NCI-H2029 (cell line): ENCODE measurements at places on chromosomes 1 and 21.

DNA sequence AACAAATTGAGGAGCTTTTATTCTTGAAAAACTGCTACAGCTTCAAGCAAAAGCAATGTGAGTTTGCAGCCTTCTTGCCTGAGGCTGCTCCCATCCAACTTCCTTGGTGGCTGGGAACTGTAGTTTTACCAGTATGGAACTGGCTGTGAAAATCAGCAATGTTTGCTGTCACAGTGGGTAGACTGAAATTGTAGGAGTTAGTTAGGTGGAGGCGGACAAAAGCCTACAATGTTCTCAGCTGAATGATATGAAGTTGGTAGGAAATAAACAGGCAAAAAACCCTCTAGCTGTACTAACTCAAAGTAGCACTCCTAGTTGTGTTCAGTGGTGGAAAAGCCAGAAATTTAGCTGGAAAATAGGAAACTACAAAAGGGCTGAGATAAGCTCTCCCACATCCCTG, 18.5 kb downstream of the HAX1 start:
- DNase-seq = no peak

DNA sequence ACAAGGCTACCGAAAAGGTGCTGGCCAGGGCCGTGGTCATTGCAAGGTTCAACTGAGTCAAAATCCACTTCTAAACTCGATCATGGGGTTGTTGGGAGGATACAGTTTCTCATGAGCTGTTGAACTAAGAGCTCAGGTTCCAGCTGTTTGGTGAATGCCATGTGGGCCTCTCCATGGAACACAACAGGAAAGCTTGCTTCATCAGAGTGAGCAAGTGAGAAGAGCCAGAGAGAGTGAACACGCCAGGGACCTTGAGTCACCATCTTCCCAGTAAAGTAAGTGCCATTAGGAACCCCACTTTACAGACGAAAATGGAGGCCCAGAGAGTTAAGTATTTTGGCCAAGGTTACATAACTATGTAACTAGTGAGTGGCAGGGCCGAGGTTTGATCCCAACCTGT, 475.1 kb upstream of the VAMP3 start:
- no peak for DNase-seq

DNA sequence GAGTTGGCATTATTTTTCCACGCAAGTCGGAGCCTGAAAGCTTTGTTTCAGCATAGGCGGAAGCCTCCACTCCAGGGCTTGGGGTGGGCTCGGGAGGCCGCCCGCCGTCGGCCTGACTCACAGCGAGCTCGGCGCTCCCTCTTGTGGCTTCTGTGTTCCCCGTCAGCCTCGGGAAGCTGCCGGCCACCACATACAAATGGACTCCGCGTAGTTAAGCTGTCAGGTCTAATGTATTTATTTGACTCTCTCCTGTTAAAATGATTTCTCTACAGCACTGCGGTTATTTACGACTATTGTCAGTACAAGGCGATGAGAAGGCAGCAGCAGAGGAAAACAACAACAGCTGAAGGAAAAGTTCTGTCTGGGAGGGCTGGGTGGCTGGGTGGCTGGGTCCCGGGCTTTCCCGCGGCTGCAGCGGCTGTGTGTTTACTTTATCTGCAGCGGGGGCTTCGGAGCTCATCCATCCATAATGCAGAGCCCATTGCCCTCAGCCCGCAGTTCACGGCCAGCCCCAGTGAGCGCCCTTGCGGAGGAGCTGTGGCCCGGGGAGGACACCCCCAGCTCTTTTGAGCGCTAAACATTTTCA, 375.7 kb upstream of the CAMK1G start:
- DNase-seq = peak; percentile 5

DNA sequence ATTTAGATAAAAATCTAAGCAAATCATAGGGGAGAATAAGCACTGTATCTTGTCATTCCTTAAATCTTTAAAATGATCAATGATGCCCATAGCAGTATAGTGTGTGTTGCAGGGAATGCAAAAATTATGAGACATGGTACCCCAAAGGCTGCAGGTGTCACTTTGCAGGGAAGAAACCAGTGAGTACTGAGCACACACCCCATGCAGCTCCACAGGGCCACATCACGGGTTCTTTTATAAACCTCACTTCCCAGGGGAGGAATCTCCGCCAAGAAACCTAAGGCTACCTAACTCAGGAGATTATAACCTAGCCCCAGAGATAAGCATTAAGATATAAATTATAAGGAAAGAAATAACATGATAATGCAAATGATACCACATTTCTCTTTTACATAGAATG, 115.6 kb downstream of the APP start:
- DNase-seq = no peak

DNA sequence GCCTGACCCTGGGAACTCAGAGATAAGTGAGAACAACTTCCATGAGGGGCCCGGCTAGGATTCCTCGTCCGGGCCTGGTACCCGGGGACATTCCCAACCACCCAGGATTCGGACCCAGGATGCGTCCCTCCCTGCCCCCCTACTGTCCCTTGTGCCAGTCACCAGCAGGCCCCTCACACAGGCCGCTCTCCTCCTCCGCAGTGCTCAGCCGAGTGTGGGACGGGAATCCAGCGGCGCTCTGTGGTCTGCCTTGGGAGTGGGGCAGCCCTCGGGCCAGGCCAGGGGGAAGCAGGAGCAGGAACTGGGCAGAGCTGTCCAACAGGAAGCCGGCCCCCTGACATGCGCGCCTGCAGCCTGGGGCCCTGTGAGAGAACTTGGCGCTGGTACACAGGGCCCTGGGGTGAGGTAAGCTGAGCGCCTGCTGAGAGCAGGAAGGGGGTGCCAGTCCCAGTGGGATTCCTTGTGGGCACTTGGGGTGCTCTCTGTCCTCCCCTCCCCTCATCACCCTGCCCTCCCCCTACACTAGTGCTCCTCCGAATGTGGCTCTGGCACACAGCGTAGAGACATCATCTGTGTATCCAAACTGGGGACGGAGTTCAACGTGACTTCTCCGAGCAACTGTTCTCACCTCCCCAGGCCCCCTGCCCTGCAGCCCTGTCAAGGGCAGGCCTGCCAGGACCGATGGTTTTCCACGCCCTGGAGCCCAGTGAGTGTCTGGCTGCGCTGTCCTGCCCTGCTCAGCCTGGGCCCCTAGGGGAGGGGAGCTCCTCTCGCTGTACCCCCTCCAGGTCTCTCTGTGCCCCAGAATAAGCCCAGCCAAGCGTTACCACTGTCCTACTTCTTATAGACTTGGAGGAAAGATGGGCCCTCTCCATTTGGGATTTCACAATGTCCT, 9.8 kb downstream of the ADAMTSL4 start:
- DNase-seq = no peak

- no peak for DNase-seq
These were observed 21.9 kb upstream of the NEK2 start for GRCh38 chr1:211697356-211697755.

- DNase-seq = no peak
These were observed 29.8 kb upstream of the CD55 start for GRCh38 chr1:207291723-207292122.

- no peak for DNase-seq
These were observed 18.2 kb upstream of the DPH5 start for GRCh38 chr1:101043776-101044175.

- DNase-seq = no peak
These were observed 9.3 kb upstream of the CCN1 start for GRCh38 chr1:85571181-85571759.

DNA sequence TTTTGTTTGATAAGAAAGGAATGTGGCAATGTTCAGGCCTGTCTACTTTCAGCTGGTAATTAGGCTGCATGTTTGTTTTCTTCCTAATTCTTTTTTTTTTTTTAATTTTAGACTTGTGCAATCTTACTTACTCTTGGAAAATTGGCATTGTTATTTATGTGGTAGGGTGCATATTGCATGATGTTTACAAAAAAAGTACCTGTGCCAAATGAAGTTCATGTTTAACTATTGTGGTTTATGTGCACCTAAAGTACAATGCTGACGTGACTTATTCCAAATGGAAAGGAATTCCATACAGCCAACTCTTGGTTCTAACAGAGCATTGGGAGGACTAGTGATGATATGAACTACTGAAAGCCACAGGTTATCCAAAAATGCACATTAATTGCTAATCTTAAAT, 51.0 kb downstream of the KCNK2 start:
- no peak for DNase-seq

GRCh38 chr1:2352341-2352896, 38.9 kb downstream of the MORN1 start:
- no peak for DNase-seq

- DNase-seq = no peak
These were observed 23.4 kb downstream of the WDR4 start for GRCh38 chr21:42855937-42856335.

DNA sequence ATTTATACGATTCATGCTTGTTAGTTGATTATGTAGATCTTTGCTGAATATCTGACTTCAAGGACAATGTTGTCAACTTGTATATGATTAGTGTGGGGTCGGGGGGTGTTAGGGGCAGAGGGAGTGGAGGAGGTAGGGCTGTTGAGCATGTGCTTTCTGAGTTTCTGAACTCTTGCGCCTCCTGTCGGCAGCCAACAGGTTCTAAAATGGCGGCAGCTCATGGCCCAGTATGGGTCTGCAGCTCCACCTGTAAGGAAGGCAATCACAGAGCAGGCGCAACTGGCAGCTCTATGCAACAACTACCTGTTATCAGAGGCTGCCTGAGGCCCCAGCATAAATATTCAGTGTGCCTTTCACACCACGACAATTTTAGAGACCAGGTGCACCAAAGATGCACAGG, 205.8 kb upstream of the PLXNA2 start:
- DNase-seq = no peak

DNA sequence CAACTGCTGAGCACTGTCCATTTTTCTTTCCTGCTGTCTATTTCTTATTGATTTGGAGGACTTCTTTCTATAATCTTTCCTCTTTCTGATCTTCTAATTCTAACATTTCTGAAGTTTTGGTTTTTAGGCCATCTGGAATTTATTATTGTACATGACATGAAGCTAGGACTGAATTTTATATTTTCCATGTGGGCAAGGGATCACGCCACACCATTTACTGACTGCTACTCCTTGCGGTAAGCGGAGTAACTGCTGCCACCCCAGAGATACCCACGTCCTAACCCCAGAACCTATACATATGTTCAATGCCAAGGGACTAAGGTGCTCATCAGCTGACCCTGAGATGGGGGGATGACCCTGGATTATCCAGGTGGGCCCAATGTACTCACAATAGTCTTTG, 70.6 kb downstream of the NPHP4 start:
- DNase-seq = no peak

- no peak for DNase-seq
These were observed 112.7 kb upstream of the BACE2 start for GRCh38 chr21:41055266-41055665.

- peak; percentile 22 for DNase-seq
These were observed 534 bp downstream of the C1orf56 start for GRCh38 chr1:151047925-151048644.

GRCh38 chr1:150150133-150151021, 661 bp downstream of the PLEKHO1 start:
- no peak for DNase-seq

DNA sequence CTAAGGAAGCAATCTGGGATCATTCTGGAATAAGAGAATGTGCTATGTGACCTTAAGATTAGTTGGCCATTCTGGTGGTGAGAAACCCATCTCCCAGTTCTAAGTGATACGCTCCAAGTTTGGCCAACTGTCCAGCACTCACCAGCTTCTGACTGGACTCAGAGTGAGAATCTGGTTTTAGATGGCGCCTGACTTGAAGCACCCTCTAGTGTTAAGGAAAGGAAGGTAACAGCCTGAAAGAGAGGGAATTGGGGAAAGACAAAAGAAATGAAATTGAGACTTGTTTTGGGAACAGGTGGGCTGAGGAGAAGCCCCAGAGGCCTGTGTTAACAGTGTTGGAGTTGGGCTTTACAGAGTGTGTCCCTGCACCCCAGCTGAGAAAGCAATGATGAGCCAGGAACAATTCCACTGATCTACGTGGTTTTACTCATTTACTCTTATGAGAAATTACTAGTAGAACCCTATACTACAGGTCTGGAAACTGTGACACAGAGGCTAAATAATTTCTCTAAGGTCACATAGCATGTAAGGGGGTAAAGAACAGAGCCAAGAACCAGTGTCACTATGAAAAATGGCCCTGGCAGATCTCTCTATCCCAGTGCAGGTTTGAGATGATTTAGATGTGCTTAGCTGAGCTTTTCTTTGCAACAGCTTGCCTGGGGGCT, 9.3 kb upstream of the FCAMR start:
- DNase-seq = no peak
